ENCODE measurements at places on chromosomes 4 and X.

- DNase-seq: no peak
Observed at GRCh38 chr4:107815158-107815557, 9.6 kb upstream of the SGMS2 start.

GRCh38 chr4:100421361-100421978 lies 96.4 kb downstream of the EMCN start:
- no peak for DNase-seq

GRCh38 chr4:6938647-6939271 lies 29.1 kb downstream of the TBC1D14 start:
- no peak for DNase-seq

DNA sequence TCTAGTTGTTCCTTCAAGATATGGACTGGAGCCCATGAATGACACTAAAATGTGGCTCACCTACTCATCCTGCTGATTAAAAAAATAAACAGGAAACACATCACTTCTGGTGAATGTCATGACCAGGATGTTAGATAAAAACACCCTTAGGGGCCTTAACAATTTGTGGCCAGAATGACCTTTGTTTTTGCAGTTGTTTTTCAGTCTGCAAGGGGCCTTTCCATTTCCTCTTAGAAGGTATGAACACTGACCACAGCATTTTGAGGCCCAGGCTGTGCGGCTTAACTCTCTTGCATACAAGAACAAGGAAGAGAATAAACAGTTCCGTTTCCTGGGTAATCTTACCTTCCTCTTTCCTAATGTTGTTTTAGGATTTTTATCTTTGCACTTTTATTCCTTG lies 113.2 kb downstream of the IL1RAPL2 start:
- DNase-seq: no peak

DNA sequence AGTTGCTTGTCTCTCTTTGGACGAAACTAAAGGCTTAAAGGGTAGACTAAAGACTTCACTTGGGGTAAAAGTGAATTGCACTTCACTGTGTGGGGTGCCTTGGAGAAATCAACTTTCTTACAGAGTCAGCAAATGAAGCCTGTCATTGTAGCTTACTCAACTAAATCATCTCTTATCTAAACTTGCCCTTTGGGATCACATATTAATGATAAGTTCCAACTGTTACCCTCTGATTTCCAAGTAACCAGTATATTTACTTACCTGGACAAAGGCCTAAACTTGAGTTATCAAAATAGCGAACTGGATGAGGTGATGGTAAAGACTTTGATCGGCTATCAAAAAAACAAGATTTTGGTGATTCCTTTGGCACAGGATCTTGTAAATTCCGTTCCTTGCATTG lies 8.9 kb upstream of the BDH2 start:
- DNase-seq: no peak

GRCh38 chr4:144289667-144290428 lies 149.3 kb upstream of the GYPA start:
- DNase-seq: no peak

DNA sequence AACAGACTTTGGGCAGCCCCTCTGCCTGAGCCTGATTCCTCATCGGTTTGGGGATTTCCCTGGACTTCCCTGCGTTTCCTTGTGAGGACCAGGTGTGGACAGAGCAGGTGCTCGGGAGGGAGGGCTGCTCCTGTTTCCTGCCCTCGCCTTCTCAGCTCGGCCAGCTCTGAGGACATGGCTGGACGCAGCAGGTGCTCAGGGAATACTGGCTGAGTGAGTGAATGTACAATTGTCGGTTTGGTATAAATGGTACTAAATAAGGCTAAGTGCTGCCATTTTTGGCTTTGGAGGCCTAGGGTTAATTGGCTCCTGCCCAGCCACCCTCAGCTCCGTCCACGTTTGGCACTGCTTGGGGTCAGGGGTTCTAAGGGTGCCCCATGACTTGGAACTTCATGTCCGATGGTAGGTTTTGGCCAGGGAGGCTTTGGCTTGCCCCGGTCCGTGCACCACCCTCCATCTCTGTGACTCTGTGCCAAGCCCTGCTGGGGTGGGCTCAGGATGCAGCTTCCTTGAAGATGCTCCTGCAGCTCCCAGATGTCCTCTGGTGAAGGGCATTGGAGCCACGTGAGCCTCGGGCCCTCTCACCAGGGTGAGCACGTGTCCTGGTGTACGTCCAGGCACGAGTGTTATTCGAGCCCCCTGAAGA lies 45.0 kb upstream of the NKX1-1 start:
- DNase-seq: no peak

- no peak for DNase-seq
Observed at GRCh38 chrX:45900766-45901615, 644.2 kb downstream of the ZNF674 start.

DNA sequence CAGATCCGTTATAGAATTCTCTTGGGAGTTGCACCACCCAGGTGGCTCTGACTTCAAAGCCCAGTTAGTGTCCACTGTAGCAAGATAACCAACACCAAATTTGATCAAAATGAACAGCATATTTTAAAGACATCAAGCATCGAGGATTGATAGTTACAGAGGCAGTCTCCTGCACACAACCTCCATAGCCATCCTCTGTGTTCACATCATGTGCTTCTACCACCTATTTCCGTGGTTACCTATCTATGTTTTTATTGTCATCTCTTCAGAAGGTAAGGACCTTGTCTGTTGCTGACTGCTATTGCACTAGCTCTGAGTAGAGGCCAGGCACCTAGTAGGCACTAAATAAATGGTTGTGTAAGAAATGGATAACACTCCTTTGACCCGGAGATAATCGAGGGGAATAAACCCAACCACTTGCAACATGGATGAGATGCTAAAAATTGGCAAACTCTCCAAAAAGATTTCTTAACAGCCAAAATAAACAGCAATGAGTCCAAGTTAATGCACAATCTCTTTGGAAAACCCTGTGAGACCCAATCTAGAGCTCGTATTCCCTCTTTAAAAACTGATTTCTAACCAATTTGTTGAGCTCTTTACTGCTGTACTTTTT lies 14.7 kb upstream of the C1QTNF7 start:
- no peak for DNase-seq

- DNase-seq: no peak
Observed at GRCh38 chrX:133670383-133670782, 255.1 kb upstream of the GPC4 start.

GRCh38 chrX:26783512-26784225 lies 567.7 kb downstream of the MAGEB5 start:
- no peak for DNase-seq

DNA sequence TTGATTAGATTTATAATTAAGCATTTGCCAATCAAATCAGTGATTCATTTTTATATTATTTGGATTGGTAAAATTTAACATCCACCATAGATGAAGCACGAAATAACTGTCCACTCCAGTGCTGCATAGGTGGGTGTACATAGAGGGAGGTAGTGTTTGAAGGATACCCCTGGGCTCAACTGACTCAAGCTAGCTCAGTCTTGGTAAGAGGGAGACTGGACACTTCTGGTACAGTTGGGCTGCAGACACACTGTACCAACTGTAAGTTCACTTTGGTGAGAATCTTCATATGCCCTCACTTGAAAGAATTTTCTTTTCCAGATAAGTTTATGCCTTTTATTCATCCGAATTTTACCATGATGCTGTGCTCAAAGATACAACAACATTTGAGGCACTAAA lies 48.6 kb upstream of the UGT2B15 start:
- DNase-seq: no peak

GRCh38 chr4:7134737-7135388 lies 57.5 kb upstream of the SORCS2 start:
- no peak for DNase-seq

GRCh38 chrX:27555514-27555913 lies 34.6 kb upstream of the DCAF8L2 start:
- no peak for DNase-seq

DNA sequence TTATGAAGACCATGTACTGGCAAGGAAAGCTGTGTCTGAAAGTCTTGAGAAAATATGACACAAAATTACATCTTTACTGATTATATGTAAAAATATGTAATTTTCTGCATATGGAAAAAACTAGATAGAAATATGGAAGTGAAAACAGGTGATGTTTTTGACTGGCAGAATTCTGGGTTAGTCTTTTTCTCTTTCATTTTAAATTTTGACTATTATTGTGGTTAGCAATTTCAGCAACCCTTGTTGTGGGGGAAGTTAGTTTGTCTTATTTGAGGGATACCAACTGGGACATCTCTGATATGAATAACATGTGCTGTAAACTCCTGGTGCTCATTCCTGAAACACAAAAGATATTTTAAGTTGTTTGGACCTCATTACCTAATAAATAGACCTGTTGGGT lies 49.9 kb upstream of the CPEB2 start:
- DNase-seq: no peak

DNA sequence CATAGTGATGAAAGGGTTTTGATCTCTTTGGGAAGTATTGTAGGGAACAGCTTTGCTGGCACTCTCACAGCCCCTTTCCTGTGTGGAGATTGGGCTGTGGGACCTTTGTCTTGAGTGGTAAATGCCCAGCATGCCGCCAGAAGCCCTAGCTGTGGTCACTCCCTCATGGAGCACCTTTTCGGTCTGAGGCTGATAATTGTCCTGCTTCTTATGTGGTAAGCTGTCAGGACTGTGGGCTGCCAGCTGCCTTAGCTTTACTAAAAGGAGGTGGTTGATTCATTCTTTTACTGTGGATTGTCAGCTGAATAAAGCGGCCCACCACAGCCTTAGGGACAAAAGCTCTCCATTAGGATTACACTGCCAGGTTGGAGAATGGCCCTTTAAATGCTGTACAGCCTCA lies 7.1 kb downstream of the PASD1 start:
- DNase-seq: no peak

- DNase-seq: no peak
Observed at GRCh38 chr4:69735119-69735518, 25.3 kb downstream of the SULT1B1 start.

DNA sequence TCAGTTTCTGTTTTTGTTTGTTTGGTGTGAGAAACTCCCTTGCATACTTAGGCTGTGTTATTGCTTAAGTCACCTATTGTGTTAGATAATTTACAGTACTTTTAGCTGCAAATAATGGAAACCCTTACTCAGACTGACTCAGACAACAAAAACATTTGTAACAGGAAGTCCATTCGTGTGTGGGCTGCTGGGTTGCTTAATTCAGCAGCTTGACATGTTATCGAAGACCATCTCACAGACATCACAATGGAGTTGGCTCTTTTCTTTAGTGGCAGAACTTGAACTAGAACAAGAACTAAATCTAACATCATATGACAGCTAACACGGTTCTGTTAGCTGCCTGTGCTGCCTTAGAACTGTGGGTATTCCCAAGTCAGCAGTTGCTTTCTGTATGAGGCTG lies 9.9 kb upstream of the GABRE start:
- no peak for DNase-seq

DNA sequence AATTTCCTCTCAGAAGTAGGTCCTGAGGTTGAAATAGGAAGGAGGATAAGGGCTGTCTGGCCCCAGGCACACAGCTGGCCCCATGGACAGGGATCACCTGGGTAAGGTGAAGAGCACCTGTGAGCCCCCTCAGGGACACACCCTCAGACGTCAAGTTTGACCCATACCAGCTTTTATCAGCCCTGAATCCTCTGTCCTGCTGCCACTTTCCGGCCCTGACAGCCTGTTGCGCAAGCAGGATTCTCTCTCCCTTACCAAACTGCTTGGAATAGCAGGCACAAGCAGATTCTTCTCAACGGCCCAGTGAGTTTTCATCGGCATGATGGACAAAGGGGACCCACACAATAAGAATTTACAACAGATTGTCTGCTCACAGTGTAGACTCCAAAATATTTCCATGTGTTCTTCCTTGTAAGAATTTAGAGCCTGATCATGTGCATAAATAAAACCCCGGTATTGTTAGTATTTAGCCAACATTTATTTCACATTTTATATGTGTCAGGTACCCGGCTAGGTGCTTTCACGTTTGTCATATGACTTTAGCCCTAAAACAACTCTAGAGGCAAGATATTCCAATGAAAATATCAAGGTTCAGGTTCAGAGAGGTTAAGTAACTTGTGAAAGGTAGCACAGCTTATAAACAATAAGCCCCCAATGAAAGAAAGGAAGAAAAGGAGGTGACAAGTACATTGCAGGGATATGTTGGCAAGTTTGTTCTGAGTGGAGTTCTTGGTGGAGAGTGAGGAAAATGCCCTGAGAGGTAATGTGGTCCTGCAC lies 107.2 kb upstream of the KIT start:
- DNase-seq: no peak

- DNase-seq: no peak
Observed at GRCh38 chr4:168096407-168096784, 4.1 kb downstream of the ANXA10 start.

DNA sequence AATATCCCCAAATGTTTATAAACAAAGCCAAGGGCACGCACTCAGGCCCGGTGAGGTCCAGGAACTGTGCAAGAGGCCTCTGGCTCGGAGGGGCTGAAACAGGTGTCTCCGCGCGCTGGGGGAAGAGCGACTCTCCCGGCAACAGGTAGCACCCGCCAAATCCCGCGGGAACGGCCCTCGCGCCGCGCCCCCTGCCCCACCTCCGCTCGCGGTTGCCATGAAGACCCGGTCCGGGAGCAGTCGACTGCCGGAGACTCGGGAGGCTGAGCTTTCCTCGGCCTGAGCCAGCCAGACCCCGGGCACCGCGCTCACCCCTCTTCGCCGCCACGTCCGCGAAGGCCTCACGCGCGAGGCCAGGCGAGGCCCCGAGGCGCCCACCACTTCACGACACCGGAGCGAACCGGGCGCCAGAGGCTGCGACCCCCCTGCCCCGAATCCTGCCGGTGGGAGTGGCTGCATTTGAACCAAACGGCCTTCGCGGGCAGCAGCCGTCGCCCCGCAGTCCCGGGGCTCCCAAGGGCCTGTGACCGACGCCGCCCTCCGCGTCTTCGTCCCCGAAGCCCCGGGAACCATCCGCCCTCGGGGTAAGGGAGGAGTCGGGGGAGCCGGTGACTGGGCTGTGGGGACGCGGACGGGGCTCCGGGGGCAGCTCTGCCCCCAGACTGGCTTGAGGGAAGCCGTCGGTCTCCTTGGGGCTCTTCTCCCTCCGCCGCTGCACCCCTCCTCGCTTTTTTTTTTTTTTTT lies at the start of gene NSUN7:
Gene NSUN7 (plus strand): TSS at position 239 of the 744 bp plus-strand sequence. CDS start 739 bp downstream, outside the sequence.
- DNase-seq: no peak

- no peak for DNase-seq
Observed at GRCh38 chr4:155676430-155676825, 9.8 kb downstream of the GUCY1A1 start.

- peak; percentile 24 for DNase-seq
Observed at GRCh38 chrX:129606918-129607317, 47.8 kb downstream of the APLN start.

GRCh38 chr4:32858971-32859370 lies 2138.8 kb downstream of the PCDH7 start:
- DNase-seq: no peak

DNA sequence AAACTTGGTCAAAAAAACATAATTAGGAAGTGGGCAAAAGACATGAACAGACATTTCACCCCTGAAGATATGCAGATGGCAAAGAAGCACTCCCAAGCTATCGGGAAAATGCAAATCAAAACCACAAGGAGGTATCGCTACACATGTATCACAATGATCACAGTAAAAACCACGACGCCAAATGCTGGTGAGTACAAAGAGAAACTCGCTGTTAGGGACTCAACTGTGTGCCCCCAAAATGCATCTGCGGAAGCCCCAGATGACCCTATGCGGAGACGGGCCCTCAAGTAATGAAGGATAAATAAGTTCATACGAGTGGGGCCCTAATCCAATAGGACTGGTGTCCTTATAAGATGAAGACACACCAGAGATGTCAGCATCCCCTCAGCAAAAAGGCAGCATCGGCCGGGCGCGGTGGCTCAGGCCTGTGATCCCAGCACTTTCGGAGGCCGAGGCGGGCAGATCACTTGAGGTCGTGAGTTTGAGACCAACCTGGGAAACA lies 10.2 kb downstream of the GAK start:
- DNase-seq: no peak

GRCh38 chr4:185068837-185069236 lies 50.5 kb downstream of the HELT start:
- DNase-seq: no peak
